Suprapubic skin (tissue), 4 donors: ENCODE measurements at places on chromosomes 3 and 15. TPM values are rescaled to one million over a fixed set of nuclear protein-coding genes. Genes with fewer than 3 reads are reported as not detected.

Gene ATP8B4
- 3.2 TPM for total RNA-seq

GRCh38 chr3:102124704-102125103, 275.4 kb downstream of the NFKBIZ start:
- no peak for DNase-seq

GRCh38 chr3:40615110-40615915, 90.6 kb downstream of the ZNF621 start:
- no peak for DNase-seq

GRCh38 chr3:4508048-4508981, 15.2 kb downstream of the ITPR1 start:
- DNase-seq = no peak

DNA sequence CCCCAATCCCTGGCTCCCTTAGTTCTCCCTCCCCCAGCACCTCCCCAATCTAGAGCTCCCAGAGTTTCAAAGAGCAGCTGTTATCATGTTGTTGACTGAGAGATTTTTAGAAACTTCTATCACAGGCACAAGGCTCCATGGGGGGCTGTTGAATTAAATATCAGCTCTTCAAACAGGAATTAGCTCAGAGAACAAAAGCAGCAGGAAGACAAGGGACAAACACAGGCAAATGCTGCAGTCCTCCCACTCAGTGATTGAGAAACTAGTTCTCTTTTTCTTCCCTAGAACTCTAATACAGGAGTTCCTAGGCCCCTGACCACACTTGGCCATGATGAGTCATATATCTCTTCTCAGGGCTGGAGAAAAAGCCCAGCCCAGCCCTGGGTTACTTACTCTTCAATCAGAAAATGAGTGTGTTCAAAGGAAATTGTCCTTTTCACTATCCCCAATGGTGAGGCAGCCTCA, 262.1 kb downstream of the IGSF11 start:
- DNase-seq = no peak

- no peak for DNase-seq
Observed at GRCh38 chr3:94299716-94300115, 236.9 kb downstream of the NSUN3 start.

GRCh38 chr3:31903686-31904431, 77.2 kb downstream of the OSBPL10 start:
- DNase-seq = no peak

Gene ITIH3
- total RNA-seq = 2.0 TPM

Gene CIB2
- 5.1 TPM for total RNA-seq

Gene ACKR2
- 1.2 TPM for total RNA-seq

DNA sequence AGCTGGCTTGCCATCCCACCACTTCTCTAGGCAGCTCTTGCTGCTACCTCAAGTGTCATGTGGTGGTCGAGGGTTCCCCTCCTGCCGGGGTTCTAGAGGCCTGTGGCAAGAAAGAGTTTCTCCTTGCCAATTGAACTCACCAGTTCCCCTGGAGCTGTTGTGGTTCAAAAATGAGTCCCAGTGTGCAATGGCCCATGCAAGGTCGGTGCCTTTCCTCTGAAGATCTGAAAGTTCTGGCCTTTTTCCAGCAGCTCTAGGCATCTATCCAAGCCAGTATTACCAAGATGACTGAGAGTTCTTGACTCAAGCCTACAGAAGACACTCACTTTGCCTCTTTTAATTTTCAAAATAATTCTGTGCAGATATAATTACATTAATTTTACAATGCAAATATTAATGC, 163.6 kb downstream of the KCNMB2 start:
- DNase-seq = no peak

DNA sequence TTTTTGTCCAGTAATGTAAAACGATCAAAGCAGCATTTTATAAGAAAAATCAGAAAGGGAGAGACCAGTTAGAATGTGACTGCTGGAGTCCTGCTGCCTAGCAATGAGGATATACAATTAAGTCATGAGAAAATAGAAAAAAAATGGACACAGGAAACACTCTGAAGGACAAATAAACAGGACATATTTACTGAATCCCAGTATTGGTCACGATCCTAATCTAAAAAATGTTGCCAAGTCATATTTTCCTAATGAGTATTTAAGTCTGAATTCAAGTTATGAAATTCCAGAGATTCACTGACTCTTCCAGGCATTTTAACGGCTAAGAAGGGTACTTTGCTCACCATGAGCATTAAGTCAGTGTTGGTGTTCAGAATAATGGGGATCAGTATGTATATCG, 154.3 kb upstream of the CCDC54 start:
- DNase-seq = no peak
